ENCODE measurements at places on chromosomes 5 and 9.

GRCh38 chr5:37251665-37252064 lies 2.5 kb upstream of the CPLANE1 start:
- DNase-seq: no peak

GRCh38 chr9:129391221-129391661 lies 213.2 kb upstream of the IER5L start:
- DNase-seq: no peak

DNA sequence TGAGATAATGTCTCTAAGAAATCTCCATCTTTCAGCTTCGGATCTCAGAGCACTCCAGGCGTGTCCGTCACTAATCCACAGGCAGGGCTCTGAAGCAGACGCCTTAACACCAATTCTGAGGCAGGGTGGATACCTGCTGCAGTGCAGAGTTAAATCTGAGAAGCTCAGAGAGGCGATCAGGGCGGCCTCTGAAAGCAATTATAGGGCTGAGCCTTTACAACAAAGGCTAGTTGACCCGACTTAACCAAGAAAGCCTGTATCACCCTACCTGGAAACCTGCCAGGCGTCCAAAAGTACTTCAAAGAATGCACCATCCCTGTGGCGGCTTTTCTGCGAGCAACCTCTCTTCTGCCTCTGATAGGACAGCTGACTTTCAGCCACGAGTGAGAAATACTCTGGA lies 134.8 kb upstream of the MSX2 start:
- DNase-seq: no peak

DNA sequence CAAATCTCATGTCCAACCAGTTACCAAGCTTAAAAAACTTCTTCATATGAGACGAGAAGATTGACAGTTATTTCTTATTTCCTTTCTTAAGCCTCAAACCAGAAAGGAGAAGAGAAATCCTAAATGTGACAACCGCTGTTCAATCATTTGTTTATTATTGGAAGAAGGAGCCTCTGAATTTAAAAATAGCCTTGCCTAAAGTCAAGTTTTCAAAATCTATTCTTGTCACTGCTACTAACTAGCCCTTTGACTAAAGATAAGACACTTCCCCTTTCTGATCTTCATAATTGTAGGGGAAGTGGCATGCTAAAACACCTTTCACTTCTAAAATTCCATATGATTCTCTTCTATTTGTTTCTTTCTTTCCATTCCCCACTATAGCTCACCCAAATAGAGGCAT lies 106.2 kb upstream of the EMB start:
- no peak for DNase-seq

- DNase-seq: no peak
Observed at GRCh38 chr5:39208471-39208870, 10.9 kb downstream of the FYB1 start.

- no peak for DNase-seq
Observed at GRCh38 chr5:95973793-95974325, 12.2 kb upstream of the ELL2 start.

DNA sequence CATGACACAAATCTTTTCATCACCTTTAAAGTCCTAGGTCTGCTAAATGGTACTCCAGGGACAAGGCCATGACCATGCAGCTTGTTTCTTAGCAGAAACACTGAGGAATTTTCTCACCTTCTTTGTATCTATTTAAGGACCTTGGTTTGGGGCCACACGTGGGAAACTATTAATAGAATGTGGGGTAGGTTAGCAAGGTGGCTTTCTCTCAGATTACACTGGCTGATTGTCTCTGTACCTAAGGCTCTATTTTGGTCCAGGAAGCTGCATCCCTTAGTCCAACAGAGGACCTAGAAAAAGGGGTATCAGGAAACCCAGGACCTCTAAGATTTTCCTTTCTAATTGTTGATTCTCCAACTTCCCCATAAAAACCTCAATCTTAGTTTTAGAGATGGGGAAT lies 36.3 kb upstream of the FRMD3 start:
- DNase-seq: no peak

- DNase-seq: no peak
Observed at GRCh38 chr5:102796498-102796897, 41.4 kb downstream of the PAM start.

- no peak for DNase-seq
Observed at GRCh38 chr9:110745676-110746075, 77.1 kb downstream of the MUSK start.

DNA sequence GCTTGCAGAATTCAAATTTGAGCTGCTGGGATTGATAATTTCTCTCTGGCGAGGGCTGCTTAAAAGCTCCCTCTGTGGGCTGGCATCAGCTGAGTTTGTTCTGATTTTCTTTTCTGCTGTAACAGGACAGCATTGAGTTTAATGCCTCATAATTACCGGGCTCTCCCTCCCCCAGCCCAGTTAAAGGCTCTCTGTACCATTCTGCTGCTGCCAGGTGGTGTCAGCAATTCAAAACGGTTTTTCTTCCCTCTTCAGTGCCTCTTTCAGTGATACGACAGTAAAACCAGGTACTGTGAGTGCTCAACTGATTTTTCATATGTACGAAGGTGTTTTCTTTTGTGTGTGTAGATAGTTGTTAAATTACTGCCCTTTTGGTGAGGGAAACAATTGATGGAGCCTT lies 509.3 kb upstream of the CTNND2 start:
- DNase-seq: no peak

GRCh38 chr5:93596676-93597490 lies 13.9 kb downstream of the NR2F1 start:
- DNase-seq: no peak

GRCh38 chr9:77554586-77555105 lies 93.5 kb downstream of the GNA14 start:
- no peak for DNase-seq

DNA sequence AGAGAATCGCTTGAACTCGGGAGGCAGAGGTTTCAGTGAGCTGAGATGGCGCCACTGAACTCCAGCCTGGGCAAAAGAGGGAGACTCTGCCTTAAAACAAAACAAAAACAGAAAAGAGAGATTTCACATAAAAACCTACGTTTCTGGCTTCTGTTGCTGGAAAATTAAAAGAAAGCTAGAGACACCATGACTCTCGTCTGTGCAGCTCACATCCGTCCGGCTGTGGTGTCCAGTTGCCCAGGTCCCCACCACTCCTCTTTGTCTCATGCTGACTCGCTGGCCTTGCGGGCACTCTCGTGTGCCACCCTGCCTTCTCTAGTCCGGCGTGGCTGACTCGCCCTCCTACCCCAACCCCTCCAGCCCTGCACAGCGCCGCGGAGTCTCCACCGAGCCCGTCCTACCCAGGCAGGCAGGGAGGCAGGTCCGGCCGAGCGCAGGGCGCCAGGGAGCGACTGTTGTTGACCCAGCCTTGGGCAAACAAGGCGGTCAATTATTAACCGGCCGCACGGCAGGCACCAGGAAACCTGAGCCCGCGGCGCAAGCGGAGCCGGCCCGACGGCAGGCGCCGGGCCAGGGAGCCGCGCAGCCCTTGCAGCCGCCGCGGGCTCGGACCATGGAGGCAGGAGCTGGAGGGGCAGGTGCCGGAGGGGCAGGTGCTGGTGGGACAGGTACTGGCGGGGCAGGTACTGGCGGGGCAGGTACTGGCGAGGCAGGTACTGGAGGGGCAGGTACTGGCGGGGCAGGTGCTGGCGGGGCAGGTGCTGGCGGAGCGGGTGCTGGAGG lies at the start of gene PRRT1B:
Gene PRRT1B (plus strand): TSS at position 521 of the 783 bp plus-strand sequence. CDS start 93 bp downstream, at position 614.
- no peak for DNase-seq

DNA sequence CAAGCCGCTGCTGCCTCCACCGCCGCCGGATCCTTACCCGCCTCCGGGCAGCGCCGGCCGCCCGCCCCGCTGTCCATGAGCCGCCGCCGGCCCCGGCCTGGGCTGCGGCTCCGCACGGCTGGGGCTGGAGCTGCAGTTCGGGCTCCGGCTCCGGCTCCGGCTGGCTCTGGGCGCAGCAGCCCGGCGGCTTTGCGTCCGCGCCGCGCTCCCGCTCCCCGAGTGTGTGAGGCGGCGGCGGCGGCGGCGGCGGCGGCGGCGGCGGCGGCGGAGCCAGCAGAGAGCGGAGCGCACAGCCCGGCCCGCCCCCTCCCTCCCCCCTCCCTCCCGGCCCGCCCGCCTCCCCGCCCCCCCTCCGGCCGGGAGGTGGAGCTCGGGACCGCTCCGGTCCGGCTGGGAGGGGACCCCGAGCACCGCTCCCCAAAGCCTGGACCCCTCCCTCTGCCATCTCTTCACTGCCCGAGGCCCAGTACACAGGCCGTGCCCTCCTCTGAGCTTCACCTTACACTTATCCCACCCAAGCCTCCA lies at the start of gene PCDH1:
Gene PCDH1 (minus strand): TSS at position 225 of the 525 bp plus-strand sequence. CDS start 148 bp downstream, at position 77.
- DNase-seq: no peak

GRCh38 chr5:53481159-53481886 lies 894 bp downstream of the FST start:
- DNase-seq: no peak

GRCh38 chr5:13569090-13569715 lies 375.3 kb downstream of the DNAH5 start:
- DNase-seq: no peak

DNA sequence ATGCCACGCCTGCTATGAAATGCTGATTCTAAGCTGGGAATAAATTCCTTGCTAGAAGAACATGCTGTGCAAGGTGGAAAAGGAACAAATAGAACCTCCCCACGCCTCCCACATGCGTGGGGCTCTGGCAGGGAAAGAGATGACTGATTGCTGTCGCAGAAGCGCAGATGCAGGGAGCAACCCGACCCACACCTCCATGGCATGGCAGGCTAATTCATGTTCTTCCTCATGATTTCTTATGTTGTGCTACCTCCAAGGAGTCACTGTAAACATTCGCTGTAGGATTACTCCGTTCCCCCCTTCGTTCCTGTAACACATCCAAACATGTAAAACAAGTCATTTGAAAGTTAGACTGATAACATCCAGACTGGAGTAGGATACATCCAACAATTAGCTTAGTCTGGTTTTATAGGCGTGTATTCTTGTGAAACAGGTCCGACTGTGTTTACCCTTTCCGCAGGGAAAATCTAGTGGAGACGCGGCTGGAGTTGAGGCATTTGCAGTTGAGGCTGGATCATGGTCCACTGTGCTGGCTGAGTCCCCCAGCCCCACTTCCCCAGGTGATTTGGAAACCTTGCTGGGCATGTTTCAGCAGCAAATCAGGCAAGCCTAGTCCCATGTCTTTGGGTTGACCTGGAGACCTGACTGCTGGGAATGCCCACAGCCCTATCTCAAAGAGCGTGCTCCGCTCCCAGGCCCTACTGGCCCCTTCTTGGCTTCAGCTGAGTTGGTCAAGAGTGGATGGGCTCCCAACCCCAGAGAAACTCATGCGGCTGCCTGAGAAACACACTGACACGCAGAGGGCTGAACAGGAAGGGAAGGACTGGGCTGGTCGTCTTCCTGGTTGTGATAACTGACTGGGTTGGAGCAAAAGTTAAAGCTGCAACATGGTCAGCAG lies 24.8 kb upstream of the ANKRD33B start:
- no peak for DNase-seq

- DNase-seq: no peak
Observed at GRCh38 chr5:7395947-7396712, at the start of gene ADCY2. Gene ADCY2 (plus strand): TSS chr5:7396138. CDS start chr5:7396297, 159 bp downstream.

DNA sequence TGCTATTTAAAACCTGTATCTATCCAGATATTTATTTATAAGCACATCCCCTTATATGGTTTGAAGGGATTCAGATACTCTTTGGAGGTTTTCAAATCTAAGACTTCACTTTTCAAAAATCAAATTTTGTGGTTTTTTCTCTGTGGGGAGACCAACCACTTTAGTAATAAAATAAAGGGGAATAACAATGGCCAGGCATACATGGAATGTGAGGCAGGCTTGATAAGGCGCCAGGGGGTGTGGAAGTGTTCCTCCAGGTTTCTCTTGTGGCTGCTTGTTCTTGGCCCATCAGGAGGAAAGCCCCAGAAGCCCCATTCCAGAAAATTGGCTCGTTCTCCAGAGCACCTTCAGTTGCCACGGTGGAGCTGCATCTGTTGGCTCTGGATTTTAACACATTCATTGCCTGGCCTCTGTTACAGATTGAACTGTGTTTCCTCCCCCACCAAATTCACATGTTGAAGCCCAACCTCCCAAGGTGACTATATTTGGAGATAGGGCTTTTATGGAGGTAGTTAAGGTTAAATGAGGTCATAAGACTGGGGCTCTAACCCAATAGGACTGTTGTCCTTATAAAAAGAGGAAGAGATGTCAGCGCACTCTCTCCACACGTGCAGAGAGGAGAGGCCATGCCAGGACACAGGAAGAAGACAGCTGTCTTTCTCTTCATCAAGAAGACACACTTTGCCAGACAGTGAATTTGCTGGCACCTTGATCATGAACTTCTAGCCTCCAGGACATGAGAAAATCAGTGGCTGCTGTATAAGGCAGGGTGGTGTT lies 195.9 kb downstream of the TMEM38B start:
- DNase-seq: no peak

DNA sequence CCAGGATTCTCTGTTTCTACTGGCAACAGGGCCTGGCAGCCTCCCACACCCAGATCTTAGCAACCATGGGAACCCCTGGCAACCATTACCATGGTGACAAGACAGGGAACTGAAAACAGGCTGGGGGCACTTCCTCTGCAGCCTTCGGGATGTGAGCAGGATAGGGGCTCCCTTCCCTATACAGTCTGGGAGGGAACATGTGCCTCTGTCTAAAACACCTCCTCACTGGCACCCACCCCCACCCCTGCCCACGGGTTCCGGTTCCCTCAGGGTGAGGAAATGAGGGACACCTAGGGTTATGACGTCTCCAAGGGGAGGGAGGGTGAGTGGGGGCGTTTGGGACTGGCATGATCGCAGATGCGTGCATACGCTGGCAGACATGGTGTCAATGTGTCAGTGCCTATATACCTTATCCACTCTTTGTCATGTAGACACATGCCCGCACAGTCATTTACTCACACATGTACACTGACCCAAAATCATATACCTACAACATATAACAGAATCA lies 3.0 kb upstream of the DNAJB5 start:
- DNase-seq: no peak

GRCh38 chr5:10339958-10340357 lies 13.5 kb upstream of the MARCHF6 start:
- DNase-seq: no peak

GRCh38 chr9:116000748-116001329 lies 152.8 kb upstream of the PAPPA start:
- DNase-seq: peak; percentile 26

DNA sequence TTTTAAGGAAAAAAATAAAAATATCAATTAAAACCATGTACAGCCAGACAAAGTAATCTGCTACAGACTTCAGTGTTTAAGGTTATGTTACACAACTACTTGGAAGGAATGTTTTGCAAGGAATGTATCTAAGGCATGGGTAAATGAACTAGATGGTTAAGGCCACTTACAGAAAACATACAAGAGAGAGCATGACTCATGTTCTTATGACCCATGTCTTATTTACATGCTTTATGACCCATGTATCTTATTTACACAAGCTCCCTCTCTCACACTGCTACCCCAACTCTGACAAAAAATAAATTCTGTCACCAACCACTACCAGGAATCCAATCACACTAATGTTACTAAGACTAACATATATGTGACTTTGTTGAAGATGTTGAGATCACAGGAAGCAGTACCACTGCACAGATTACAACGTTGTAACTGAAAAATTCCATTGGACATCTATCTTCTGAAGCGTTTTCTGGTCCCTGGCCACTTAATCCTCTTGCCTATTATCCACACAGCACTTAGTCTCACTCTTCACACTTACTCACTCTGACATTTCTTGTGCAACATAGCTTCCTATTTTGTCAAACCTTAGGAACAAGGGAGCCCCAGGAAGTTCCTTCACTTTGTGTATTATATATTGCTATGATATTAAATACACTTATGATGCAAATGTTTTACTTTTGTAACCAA lies 1630.1 kb upstream of the C9orf72 start:
- no peak for DNase-seq
